Stimulated activated CD4-positive, alpha-beta T cell treated with anti-CD3 and anti-CD28 coated beads, Interleukin-15, amount 100 ng/mL, for 48 hours (primary cell): ENCODE measurements at places on chromosomes 4 and X.

DNA sequence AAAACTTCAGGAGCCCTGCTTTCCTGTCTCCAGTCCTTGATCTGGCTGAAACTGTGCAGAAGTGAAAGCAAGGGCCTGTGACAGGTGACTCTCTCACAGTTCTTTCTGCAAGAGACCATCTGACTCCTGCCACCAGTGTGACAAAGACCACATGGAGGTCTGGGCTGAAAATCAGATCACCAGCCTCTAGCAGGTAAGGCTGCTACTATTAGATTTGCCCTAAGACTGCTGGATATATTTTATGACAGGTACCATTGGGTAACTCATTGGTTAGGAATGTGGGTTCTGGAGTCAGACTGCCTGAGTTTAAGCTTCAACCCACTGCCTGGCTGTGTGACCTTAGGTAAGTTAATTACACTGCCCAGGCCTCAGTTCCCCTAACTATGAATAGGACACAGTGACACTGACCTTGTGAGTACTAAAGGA lies 163.3 kb upstream of the SLC7A11 start:
- DNase-seq: no peak

DNA sequence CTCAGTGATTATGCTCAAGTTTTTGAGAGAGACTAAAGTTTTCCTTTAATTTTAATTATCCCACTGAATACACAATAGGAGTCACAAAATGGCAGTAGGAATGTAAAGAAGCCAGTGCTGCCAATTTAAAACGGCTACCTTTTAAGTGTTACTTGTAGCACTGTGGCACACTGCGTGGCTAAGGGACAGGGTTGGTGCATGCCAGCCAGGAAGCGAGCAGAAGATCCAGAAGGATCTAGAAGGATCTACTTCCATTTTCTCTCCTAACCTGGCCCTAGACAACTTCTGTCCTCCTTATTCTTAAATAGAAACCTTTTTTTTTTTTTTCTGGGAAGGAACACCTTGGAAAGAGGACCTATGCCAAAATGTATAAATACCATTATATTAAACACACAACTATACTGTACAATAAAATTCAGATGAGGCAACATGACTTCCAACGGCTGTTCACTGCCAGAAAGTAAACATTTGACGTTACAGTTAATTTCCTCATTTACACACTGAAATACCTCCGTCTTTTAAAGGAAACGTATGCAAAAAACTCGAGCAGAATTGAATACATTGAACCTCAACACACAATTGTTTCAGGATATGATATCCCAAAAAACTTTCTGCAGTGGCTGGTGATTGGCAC lies 2.7 kb downstream of the USP26 start:
- no peak for DNase-seq

GRCh38 chr4:76407440-76408119 lies 13.4 kb downstream of the CCDC158 start:
- no peak for DNase-seq

DNA sequence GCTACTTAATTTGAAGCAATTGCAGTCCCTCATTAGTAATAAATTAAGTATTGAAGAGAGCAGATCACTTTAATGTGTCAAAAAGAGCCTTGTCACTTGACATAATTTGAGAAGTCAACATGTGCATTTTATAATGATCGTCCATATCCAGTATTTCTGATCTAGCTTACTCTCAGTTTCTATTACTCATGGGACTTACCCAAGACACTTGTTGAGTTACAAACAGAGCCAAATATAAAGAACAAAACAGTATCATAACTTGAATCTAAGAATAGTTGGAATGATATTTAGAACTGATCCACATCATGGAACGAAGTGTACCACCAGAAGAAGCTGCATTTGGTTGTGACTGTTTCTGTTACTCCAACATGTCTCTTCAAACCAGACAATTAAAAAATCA lies 54.7 kb downstream of the SLITRK4 start:
- no peak for DNase-seq

DNA sequence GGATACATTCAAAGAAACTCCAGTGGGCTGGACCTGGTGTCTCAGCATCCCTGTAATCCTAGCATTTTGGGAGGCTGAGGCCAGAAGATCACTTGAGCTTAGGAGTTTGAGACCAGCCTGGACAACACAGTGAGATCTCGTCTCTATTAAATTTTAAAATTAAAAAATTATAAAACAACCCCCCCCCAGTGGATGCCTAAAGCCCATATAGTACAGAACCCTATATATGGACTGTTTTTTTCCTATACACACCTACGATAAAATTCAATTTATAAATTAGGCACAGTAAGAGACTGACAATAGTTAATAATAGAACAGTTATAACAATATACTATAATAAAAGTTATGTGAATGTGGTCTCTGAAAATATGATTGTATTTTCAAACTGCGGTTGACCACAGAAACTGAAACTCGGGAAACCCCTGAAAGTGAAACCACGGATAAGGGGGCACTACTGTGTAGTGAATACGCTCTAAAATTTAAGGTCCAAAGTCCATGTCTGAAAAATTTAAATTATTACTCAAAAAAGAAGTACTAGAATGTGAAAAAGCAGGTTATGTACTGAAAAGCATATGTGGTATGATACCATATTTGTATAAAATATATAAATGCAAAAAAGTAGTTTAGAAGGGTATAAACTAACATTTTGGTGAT lies 2.0 kb downstream of the SMIM14 start:
- DNase-seq: no peak

DNA sequence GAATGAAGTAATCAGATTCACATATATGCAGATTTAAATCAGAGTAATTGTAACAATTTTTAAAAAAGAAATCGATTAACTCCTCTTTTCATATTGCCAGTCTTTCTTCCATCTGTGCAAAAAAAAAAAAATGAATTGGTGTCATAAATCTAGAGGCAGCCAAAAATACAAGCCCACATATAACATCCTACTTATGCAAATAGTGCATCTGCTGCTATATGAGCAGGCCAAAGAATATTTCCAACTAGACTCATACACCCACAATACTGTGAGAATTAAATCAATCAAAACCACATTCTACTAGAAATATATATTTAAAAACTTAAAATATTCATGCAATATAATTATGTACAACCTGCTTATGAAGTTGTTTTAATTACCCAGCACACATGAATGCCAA lies 298.1 kb upstream of the TRAM1L1 start:
- DNase-seq: no peak

GRCh38 chr4:126354784-126355183 lies 1040.0 kb downstream of the FAT4 start:
- no peak for DNase-seq

DNA sequence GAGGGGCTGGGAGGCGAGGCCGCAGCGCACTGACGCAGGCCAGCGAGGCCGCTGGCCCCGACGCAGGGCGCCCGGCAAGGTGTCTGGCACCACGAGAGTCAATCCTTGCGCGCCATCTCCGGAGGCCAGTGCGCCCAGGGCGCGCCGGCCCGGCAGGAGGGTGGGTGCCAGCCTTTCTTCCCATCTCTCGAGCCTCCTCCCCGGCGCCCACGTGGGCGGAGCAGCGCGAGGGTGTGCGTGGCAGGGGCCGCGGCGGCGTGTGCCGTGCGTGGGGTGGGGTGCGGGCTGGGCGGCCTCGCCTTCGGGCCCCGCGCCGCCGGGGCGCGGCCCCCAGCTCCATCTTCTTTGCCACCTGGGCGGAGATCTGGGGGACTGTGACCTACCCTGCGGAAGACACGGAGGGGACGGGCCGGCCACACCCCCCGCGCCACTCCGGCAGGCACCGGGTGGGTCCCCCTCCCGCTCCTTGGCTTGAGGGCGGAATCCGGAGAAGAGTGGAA lies 877 bp downstream of the JAKMIP1 start:
- DNase-seq: no peak

GRCh38 chrX:107562482-107562881 lies 65.8 kb upstream of the PRPS1 start:
- DNase-seq: no peak

DNA sequence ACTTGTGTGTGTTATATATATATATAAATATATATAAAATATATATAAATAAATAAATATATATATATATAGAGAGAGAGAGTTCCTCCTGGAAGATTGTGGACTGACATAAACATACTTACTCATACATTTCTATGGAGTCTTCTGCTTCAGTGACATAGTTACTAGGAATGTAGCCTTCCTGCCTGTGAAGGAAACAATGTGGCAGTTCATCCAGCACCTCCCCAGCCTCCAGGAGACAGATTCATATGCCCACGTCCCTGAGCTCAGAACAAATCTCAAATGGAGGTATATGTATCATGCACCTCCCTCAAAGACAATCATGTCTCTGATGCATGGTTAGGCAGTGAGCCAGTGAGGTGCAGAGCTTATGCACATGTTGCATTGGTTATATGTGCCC lies 11.4 kb upstream of the TIMM8A start:
- no peak for DNase-seq

GRCh38 chr4:94455081-94455480 lies 3.3 kb downstream of the PDLIM5 start:
- no peak for DNase-seq

DNA sequence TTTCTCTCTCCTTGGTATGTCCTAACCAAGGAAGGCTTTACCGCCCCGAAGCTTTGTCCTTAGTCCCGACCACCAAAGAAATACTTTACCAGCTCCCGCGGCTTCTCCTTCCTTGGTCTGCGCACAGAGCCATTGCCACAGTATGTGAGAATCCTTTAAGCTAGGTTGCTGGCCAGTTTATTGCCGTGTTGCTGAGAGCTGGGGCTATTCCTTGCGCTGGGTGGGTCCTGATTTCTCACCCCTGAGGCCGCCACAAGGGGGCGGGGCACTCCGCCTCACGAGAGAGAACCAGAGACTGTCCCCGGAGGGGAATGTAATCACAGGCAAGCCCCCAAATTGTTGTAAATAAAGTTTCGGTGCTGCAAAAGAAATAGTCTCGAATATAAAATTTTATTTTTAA lies 331.0 kb upstream of the PCDH10 start:
- DNase-seq: no peak

- DNase-seq: no peak
These were observed at the start of gene CXCL9 for GRCh38 chr4:76007089-76007862. CXCL9 (minus strand) TSS chr4:76007509; CDS start chr4:76007449, 60 bp downstream.

DNA sequence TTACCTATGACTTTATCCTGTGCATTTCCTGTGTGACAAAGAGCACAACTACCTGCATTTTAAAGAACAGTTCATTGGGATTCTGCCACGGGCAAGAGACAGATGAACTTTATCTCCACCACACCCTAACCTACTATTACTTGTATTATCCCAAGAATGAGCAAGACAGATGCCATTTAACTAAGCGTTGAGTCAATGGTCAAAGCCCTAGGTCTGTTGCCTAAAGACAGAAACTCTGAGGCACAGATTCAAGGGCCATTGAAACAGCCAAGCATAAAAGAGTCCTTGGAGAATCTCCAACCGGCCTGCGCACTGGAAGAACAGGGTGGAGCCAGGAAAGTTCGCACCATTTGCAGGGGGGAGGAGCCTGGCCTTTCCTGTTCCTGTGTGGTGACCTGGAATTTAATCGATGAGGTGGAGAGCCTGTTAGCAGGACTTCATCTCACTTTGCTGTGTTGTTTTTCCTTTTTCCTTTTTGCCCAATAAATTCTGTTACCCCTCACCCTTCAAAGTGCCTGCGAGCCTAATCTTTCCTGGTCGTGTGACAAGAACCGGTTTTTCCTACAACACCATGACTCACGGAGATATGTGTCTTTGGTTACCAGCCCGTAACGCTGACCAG lies 146.4 kb upstream of the DIAPH2 start:
- DNase-seq: no peak

DNA sequence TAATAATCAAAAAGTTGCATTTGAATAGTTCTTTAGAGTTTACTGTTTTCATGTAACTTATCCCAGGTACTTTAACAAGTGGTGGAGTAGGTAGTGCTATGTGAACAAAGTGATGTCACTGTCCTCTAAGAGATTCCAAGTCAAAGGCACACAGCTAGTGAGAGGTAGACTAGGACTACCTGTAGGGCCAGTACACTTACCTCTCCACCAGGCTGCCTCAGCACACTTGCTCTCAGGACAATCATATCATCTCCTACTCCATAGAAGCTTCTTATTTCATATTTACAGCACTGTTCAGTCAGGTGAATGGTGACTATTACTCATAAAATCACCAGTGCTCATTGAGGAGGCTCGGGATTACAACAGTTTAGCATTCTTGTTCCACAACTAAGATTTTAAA lies 173.0 kb upstream of the EMCN start:
- DNase-seq: no peak

- DNase-seq: no peak
These were observed 124.3 kb downstream of the HS6ST2 start for GRCh38 chrX:132834109-132834508.

DNA sequence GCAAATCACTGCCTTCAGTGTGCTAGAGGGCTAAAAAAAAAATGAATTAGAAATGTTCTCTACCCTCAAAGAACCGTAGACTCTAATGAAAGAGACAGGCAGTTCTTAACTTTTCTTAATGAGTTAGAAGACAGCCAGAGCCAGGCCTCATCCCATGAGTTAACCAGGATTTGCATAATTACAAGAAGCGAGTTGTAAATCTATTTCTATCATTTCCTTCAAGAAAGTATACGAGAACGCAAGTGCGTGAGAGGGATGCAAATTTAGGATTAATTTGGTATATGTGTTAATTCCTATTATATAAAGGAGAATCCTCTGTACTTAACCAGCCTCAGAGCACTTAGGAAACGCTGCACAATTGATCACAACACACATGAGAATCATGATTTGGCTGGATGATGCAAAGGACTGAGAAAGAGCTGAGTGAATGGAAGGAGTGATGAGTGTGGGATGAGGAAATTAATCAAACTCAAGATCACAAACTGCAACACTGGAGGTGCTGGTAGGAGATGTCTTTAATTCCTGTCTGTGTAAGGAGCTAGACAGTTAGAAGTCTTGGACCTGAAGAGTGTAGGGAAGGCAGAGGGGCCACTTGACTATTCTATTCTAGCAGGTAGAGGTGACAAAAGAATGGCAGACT lies 157.2 kb downstream of the ATP10D start:
- no peak for DNase-seq

GRCh38 chrX:48540028-48540375 lies 488 bp downstream of the TBC1D25 start:
- peak; percentile 36 for DNase-seq

DNA sequence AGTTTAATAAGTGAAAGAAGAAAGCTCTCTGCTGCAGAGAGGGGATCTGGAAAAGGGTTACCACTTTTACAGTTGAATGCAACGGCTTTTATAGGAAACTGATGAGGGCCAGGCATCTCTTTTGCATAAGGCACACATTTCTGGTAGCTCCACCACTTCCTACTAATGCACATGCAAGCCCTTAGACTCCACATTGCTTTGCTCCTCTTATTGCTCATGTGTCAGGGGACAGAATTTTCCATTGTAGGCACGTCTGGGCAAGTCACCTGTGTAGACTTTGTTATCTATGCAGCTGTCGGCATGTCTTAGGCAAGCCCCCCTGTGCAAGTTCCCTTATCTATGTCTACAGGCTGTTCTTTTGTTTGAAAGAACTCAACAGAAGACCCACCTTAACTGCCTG lies 294.6 kb upstream of the STS start:
- DNase-seq: no peak

GRCh38 chr4:147808447-147808846 lies 76.6 kb downstream of the ARHGAP10 start:
- no peak for DNase-seq

GRCh38 chr4:25013756-25014661 lies 16.7 kb downstream of the LGI2 start:
- DNase-seq: no peak

GRCh38 chrX:132401935-132402334 lies 86.9 kb downstream of the MBNL3 start:
- DNase-seq: no peak

GRCh38 chr4:3297066-3297859 lies 4.4 kb downstream of the RGS12 start:
- no peak for DNase-seq

- no peak for DNase-seq
These were observed 16.3 kb downstream of the RBMX2 start for GRCh38 chrX:130418066-130418465.

GRCh38 chr4:92872604-92873003 lies 568.8 kb downstream of the GRID2 start:
- DNase-seq: no peak
